A549 treated with Hydrocortisone at 1 μM for 4 hours (cell line): ENCODE measurements at places on chromosomes 6 and 20. TPM values are rescaled to one million over a fixed set of nuclear protein-coding genes. Genes with fewer than 3 reads are reported as not detected.

The RBM24 gene
- 6.1 to 7.7 TPM (median 6.4 TPM) in 5 replicates for total RNA-seq

The TCF15 gene
- not detected in 5 replicates for total RNA-seq

The CD109 gene
- 42.4 to 78.3 TPM (median 67.9 TPM) in 5 replicates for total RNA-seq

The MAS1 gene
- not detected in 5 replicates for total RNA-seq

The KCNK5 gene
- total RNA-seq = 1.0 to 1.5 TPM (median 1.2 TPM) in 5 replicates

The NOL7 gene
- total RNA-seq = 65.3 to 75.0 TPM (median 69.2 TPM) in 5 replicates

The FRK gene
- total RNA-seq = 1.1 to 1.7 TPM (median 1.2 TPM) in 5 replicates

The BPIFB4 gene
- not detected in 5 replicates for total RNA-seq

The FAXC gene
- 6.0 to 7.3 TPM (median 7.1 TPM) in 5 replicates for total RNA-seq

The SMPDL3A gene
- total RNA-seq = 3.0 to 3.7 TPM (median 3.3 TPM) in 5 replicates

The PDE7B gene
- 0.62 to 0.73 TPM (median 0.63 TPM) in 5 replicates for total RNA-seq

The PPP1R11 gene
- 40.1 to 41.4 TPM (median 40.2 TPM) in 5 replicates for total RNA-seq

The NAPB gene
- total RNA-seq = 2.6 to 3.9 TPM (median 3.6 TPM) in 5 replicates

The ARFGEF3 gene
- 0.44 to 0.66 TPM (median 0.51 TPM) in 5 replicates for total RNA-seq

The REPS1 gene
- 25.6 to 28.0 TPM (median 26.3 TPM) in 5 replicates for total RNA-seq

The ADGRG6 gene
- total RNA-seq = 43.1 to 79.0 TPM (median 64.0 TPM) in 5 replicates

The VAPB gene
- 49.7 to 52.9 TPM (median 52.0 TPM) in 5 replicates for total RNA-seq

The COL21A1 gene
- 0.55 to 2.3 TPM (median 0.77 TPM) in 5 replicates for total RNA-seq

The ZSCAN12 gene
- total RNA-seq = 1.3 to 2.3 TPM (median 1.6 TPM) in 5 replicates

The ADGRB3 gene
- total RNA-seq = not detected in 5 replicates

The BTN1A1 gene
- total RNA-seq = not detected in 5 replicates

The MACROD2 gene
- total RNA-seq = 0.41 to 0.67 TPM (median 0.50 TPM) in 5 replicates

The POU5F1 gene
- total RNA-seq = 10.0 to 17.0 TPM (median 11.3 TPM) in 5 replicates

The PDYN gene
- total RNA-seq = not detected in 5 replicates

The IL17F gene
- not detected in 5 replicates for total RNA-seq

The POLH gene
- 7.6 to 11.6 TPM (median 10.3 TPM) in 5 replicates for total RNA-seq

The WFDC5 gene
- not detected in 5 replicates for total RNA-seq

The TMEM170B gene
- 0.57 to 1.1 TPM (median 0.70 TPM) in 5 replicates for total RNA-seq

The MEI4 gene
- total RNA-seq = not detected in 5 replicates

The PCK1 gene
- total RNA-seq = 0.03 to 0.17 TPM (median 0.06 TPM) in 5 replicates

The LY6G6F gene
- not detected in 5 replicates for total RNA-seq

The HLA-DMA gene
- total RNA-seq = 3.2 to 3.9 TPM (median 3.3 TPM) in 5 replicates

The UST gene
- 3.0 to 5.0 TPM (median 4.5 TPM) in 5 replicates for total RNA-seq

The EGFL8 gene
- 0.69 to 2.5 TPM (median 1.8 TPM) in 5 replicates for total RNA-seq

The CNKSR3 gene
- total RNA-seq = 7.2 to 10.7 TPM (median 7.9 TPM) in 5 replicates

The RMND1 gene
- total RNA-seq = 13.0 to 14.7 TPM (median 14.0 TPM) in 5 replicates

The IL22RA2 gene
- 0.03 TPM in 1 of 5 replicates, not detected in the others for total RNA-seq

The SLC35F1 gene
- 0.03 TPM in 1 of 5 replicates, not detected in the others for total RNA-seq
